Calu3 (cell line): ENCODE measurements at places on chromosomes 2 and 18.

- no peak for DNase-seq
Observed at GRCh38 chr2:196361606-196362326, 190.4 kb upstream of the STK17B start.

GRCh38 chr18:24860978-24861680 is 400.7 kb downstream of the HRH4 start:
- no peak for DNase-seq

DNA sequence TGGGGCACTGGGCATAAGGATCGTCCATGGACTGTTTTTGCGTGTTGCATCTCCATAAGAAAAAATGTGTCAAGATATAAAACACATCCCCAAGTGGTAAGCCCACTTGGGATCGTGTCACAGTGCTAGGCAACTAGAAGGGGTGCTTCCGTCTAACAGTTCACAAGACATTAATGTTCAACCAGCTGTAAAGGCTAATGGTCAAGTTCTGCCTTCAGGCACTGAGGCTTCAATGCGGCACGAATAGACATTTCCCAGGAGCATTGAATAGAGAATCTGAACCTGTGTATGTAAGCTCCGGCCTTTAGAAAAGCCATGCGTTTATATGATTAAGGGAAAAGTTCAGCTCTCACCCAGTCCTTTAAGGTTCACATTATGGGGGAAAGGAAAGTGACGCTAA is 42.0 kb downstream of the ABHD3 start:
- DNase-seq = no peak

- no peak for DNase-seq
Observed at GRCh38 chr18:9017905-9018227, 84.6 kb upstream of the NDUFV2 start.

DNA sequence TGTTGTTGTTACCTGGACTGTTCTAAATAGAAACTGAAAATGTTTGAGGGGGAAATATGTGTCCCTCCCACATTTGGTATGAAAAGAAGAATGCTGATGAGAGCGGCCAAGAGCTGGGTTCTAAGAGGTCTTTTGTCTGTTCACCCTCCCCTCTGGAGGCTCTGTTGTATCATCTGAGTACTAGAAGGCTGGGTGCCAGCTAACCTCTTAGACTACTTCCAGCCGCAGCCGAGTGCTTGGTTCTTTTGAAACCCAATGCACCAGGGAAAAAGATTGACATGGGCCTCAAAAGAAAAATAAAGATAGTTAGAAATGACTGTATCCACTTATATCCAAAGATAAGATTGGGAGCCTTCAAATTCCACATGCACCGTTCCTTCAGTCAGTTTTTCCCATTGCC is 255.9 kb downstream of the TXNL1 start:
- no peak for DNase-seq

DNA sequence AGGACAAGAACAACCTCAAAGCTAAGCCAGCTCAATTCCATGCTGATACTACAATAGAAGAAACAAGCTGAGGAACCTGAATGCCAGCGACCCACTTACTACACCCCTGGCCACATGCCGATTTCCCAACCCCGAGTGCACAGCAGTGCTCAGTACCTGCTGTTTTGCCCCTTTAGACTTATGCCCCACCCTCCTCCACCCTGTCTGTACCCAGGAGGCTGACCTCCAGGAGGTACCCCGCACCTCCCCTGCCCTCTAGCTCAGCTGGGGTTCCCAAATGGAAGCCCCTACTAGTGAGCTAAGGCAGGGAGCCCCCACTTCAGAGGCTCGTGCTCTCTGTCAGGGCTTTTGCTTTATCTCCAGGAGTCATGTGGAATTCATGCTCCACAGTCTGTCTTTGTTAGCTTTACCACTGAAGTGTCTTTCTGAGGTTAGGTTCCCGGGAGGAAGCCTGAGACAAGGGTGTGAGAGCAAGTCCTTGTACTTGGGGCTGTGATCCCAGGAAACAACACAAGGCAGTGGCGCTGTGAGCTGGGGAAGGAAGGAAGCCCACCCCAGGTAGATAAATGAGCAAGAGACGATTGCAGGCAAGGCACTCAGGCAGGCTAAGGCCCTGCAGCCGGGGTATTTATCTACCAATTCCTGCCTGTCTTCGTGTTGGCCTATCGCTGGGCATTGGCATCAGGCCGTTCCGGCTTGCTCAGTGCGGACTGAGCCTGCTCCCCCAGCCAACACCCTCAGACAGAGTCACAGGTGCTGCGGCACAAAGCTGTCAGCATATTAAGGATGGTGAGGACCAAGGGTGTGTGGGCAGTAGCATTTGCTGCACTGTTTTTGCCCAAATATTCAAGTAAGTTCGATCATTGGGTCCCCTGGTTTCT is 220.5 kb downstream of the CYP26B1 start:
- no peak for DNase-seq

GRCh38 chr2:226405465-226405864 is 394.2 kb downstream of the IRS1 start:
- DNase-seq = no peak

GRCh38 chr2:30823452-30823851 is 16.2 kb upstream of the CAPN13 start:
- DNase-seq = no peak

DNA sequence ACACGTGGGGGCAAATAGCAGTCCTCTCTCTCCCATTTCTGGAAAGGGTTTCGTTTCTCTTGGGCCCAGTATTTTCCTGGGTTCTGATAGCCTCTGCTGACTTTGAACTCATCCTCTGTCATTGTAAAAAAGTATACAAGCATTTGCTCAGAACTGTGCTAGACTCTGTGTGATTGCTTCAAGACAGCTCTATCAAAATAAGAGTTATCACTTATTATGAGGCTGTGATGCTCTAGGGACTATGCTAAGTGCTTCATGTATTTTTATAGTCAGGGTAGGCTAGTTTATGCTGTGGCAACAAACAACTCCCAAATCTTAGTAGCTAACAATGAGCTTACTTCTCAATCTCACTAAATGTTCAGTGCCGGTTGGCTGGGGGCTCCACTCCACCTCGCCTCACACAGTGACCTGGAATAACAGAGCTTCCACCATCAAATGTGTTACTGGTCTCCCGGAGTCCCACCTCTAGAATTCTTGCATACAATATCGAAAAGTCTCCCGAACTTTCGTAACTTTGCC is 110.8 kb upstream of the CDC42EP3 start:
- no peak for DNase-seq
